ENCODE measurements at places on chromosomes 16 and 17.

DNA sequence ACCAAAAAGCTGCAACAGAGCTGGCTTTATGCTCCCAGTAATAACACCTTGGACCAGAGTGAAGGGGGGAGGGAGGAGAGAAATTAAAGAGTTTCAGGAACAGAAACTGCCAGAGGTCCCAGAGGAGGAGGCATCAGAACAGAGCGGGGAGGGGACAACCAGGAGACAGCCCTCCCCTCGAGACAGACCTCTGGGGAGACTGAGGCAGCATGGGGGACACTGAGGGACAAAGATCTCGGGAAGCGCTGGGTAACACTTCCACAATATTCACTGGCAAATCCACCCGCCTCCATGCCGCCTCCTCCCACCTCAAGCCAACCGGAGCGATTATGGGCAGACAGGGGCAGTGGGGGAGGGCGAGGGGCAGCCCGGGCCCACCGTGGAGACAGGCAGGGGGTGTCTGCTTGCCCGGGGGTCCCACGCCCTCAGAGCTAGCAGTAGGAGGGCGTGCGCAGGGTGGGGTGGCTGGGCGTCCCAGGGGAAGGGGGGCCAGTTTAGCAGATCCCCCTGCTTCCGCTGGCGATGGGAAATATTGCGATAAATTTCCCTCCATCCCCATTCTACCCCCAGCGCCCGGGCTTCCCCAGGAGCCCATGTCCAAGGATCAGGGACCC lies 1.2 kb downstream of the PCGF2 start:
- no peak for DNase-seq

- DNase-seq = peak; percentile 52
These were observed 2.0 kb upstream of the ARRB2 start for GRCh38 chr17:4708436-4708835.

GRCh38 chr16:47413041-47413440 lies 47.8 kb downstream of the ITFG1 start:
- no peak for DNase-seq

DNA sequence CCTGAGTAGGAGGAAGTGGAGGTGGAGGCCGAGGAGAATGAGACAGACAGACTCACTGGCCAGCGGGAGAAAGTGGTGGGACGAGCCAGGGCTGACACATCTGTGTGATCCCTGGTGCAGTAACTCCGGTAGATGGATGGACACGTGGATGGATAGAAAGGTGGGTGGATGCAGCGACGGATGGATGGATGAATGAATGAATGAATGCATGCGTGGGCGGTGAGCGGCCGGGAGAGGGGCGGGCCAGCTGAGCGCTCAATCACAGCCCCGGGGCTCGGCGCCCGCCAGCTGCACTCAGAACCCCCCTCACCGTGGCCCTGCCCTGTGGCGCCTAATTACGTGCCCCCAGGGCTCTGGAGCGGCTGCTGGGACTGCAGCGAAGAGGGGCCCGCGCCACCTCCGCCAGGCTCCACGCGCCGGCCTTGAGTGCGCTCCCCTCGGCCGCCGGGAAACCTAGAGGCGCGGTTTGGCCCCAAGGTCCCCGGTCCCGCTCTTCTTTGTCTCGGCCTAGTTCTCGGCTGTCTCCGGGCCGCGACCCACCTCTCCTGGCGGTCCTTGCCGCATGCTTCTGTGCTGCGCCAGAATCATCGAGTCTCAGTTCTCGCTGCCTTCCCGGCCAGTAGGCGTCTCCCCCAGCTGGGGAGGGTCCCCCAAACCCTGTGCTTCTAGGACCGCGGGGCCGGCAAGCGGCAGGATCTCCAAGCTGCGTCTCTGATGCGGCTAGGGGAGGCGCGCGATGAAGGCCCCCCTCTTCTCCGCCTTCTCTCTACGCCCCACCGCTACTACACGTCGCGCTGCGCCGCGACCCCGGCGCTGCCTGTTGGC lies 41.0 kb downstream of the RAI1 start:
- no peak for DNase-seq

GRCh38 chr16:1333149-1333812 lies at the start of gene BAIAP3:
BAIAP3 (plus strand) TSS chr16:1333645; CDS start chr16:1338550, 4,905 bp downstream.
- DNase-seq = peak; percentile 48

- no peak for DNase-seq
These were observed 149.4 kb downstream of the RBFOX1 start for GRCh38 chr16:7482032-7482431.

GRCh38 chr16:3471518-3472176 lies 23.6 kb downstream of the C16orf90 start:
- no peak for DNase-seq

DNA sequence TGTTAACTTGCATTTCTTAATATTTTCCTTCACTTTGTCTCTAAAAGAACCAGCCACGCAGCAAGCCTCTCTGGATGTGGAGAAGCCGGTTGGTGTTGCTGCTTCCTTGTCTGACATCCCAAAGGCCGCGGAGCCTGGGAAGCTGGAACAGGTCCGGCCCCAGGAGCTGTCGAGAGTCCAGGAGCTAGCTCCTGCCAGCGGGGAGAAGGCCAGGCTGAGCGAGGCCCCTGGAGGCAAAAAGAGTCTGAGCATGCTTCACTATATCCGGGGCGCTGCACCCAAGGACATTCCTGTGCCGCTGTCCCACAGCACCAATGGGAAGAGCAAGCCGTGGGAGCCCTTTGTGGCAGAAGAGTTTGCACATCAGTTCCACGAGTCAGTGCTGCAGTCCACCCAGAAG lies 22.8 kb downstream of the GINS2 start:
- no peak for DNase-seq

DNA sequence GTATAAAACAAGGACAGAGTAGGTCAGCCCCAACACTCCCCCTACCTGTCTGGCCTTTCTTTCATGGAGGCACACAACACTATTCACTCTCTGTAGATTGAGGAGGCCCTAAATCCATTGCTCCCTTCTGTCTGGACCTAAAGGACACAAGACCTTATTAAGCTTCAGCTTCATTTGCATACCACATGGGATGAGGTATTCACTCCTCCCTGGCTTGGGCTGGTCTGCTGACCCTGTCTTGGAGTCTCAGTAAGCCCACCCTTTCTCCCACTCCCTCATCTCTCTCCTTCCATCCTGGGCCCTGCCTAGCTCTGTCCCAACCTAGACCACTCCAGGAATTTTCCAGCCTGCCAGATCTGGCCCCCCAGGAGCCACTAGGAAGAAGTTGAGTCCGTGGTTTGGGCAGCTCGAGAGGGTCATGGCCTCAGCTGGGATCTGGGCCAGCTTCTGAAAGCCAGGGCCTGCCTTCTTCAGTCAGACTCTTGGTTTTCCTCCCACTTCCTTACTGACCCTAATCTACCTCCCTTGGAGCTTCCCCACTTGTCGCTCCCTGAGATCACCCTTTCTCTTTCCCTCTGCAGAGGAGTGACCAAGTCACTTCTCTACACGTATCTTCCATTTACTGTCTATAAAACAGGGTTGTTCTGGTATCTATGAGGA lies 6.5 kb upstream of the LLGL1 start:
- DNase-seq = no peak

DNA sequence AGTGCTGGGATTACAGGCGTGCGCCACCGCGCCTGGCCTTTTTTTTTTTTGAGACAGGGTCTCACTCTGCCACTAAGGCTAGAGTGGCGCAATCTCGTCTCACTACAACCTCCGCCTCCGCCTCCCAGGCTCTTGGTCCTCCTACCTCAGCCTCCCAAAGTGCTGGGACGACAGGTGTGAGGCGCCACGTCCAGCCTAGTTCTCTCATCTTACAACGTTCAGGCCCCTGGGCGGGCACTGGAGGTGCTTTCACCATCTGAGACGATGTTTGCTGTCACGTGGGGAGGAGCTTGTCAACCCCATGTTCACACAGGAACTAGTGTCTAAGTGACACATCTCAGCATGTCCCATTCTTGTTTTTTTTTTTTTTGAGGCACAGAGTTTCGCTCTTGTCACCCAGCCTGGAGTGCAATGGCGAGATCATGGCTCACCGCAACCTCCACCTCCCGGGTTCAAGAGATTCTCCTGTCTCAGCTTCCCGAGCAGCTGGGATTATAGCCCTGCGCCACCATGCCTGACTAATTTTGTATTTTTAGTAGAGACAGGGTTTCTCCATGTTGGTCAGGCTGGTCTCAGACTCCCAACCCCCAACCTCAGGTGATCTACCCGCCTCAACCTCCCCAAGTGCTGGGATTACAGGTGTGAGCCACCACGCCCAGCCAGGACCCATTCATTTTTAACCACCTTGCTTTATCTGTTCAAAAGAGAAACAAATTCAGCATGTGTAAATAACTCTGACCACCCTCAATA lies 5.2 kb upstream of the FANCA start:
- no peak for DNase-seq

DNA sequence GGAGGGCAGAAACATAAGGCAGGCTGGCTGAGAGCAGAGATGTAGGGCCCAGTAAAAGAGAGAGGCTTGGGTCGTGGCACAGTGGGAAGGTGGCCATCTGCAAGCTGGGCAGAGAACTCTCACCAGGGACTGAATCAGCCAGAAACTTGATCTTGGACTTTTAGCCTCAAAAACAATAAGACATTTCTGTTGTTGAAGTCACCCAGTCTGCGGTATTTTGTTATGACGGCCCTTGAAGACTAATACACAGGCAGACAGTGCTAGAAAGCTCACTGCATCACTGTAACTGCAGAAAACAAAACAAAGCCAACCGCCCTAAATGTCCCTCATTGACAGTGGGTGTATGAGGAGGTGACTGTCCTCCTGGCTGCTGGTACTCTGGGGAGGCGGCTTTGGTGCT lies 3.9 kb upstream of the JPH3 start:
- DNase-seq = no peak

DNA sequence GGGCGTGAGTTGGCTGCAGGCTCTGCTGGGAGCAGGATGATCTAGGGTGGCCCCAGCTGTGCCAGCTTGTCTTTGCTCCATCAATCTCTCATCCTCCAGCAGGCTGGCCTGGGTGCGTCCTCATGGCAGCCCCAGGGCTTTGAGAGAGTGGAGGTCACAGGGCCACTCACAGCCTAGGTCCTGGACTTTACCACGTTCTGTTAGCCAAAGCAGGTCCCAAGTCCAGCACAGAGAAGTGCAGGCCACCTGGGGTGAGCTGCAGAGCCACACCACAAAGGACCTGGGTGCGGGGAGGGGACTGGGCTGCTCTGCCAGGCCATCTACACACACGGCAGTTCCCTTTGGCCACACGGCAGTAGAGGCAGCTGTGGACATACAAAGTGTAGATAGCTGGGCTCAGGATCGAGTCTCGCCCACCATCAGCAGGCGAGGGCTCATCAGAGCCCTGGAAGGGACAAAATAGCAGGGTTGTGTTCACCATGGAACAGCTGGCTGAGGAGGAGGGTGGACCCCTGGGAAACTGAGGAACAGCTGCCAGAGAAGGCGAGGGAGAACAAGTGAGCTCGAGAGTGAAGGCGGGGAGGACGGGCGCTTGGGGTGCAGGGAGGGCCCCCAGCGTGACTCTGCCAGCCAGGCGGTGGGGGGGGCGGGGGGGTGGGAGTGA lies 30.0 kb downstream of the SREBF1 start:
- no peak for DNase-seq

DNA sequence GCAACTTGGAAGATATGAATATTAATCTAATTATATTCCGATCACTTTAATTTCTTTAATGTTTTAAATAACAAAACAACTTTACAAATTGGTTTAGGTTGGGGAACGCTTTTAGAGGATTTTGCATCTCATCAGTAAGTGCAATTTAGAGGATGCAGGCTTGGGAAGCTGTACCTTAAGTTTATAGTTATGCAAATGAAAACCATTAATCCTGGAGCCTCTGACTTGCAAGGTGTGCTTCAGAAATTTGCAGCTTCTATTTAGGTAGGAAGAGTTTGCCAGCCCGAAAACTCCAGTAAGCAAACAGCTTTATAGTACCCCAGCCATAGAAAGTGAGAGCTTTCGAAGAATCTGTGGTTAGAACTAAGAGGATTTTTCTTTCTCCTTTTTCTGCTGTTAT lies 547.0 kb downstream of the MAF start:
- DNase-seq = no peak

GRCh38 chr17:31724619-31725018 lies 134.4 kb downstream of the COPRS start:
- DNase-seq = no peak

GRCh38 chr17:75845058-75845711 lies 981 bp upstream of the UNC13D start:
- peak; percentile 72 for DNase-seq

- DNase-seq = no peak
These were observed 5.2 kb downstream of the RAB40B start for GRCh38 chr17:82693168-82693867.

DNA sequence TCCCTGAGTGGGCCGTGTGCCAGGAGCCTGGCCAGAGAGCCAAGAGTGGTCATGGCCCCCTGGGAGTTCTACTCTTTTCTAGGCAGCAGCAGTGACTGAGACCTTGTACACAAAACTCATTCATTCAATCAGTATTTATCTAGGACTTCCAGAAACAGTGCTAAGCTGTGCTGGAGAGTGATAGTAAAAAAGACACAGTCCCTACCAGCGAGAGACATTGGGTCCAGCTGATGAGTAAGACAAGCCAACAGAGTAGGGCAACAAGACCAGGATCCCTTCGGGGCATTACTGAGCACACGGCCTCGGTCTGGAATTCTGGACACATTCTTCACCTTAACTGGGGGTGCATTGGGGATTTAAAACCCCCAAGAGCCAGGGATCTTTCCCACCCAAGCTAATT lies 20.2 kb downstream of the CBX4 start:
- no peak for DNase-seq

GRCh38 chr17:55288356-55289105 lies 23.8 kb downstream of the HLF start:
- DNase-seq = no peak

DNA sequence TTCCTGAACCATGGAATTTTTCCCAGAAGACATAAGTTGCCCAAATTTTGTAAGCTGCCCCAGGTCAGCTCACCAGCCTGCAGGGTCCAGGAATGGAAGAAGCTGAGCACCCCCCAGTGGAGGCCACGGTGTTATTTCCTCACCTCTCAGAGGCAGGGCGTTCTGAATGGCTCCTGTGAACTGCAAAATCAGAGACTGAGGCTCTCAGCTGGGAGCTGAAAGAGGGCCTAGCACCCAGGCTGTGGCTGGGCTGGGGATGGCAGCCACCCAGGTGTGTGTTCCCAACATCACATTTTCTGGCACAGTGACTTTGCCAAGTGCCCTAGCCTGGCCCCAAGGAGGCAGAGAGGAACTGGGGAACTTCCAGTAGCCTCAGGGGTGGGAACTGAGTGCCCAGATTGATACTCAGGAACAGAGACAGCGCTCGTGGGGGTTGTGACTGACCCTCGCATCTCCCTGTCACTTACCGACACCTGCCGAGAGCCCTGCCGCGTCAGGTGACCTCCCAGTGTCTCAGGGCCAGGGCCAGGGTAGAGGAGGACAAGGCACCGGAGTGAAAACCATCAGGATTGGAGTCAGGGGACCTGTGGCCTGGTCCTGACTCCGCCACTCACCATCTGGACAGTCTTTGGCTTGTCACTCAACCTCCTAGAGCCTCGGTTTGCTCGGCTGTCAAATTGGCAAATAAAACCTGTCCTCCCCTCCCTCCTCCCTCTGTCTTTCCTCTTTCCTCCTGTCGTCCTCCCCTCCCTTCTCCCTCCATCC lies 11.3 kb downstream of the CACNG4 start:
- no peak for DNase-seq

- peak; percentile 74 for DNase-seq
These were observed 29.7 kb downstream of the DCAKD start for GRCh38 chr17:45021607-45022287.

All from activated T-cell treated with anti-CD3 and anti-CD28 coated beads for 48 hours (primary cell).